Skeletal muscle tissue (tissue), 5 donors: ENCODE measurements at places on chromosomes 11 and 22. TPM values are rescaled to one million over a fixed set of nuclear protein-coding genes. Genes with fewer than 3 reads are reported as not detected.

Gene GDPD4
- not detected for total RNA-seq

Gene OR56A3
- total RNA-seq, result not detected

Gene UBQLN3
- total RNA-seq, result 0.52 TPM

Gene USP2
- total RNA-seq, result 8.9 TPM

Gene OR10A2
- total RNA-seq, result not detected

Gene MRGPRE
- not detected for total RNA-seq

Gene OR51B2
- total RNA-seq, result not detected

Gene SLC22A6
- not detected for total RNA-seq

Gene RBFOX2
- 200 TPM for total RNA-seq

Gene TRIM51
- total RNA-seq, result not detected

Gene MAP6
- 2.1 TPM for total RNA-seq

Gene TEX54
- not detected for total RNA-seq

Gene NRIP3
- 1.0 TPM for total RNA-seq

Gene SUSD2
- 0.52 TPM for total RNA-seq

Gene TUB
- 8.9 TPM for total RNA-seq

Gene TESMIN
- not detected for total RNA-seq

Gene CABP4
- 0.52 TPM for total RNA-seq

Gene PAX6
- not detected for total RNA-seq

Gene LINC01488
- total RNA-seq, result not detected

Gene RAB38
- 1.6 TPM for total RNA-seq

Gene NPAS4
- under 0.01 TPM for total RNA-seq

Gene NAALAD2
- 4.2 TPM for total RNA-seq

Gene PLAAT4
- 6.3 TPM for total RNA-seq

Gene SAA1
- not detected for total RNA-seq

Gene MRGPRX3
- not detected for total RNA-seq

Gene SLC22A9
- not detected for total RNA-seq

Gene OR2AG1
- total RNA-seq, result not detected

Gene WNT11
- total RNA-seq, result 18.3 TPM

Gene MAPK8IP1
- total RNA-seq, result 18.8 TPM

Gene CTSF
- 27.1 TPM for total RNA-seq

Gene MFRP
- total RNA-seq, result not detected

Gene C11orf16
- total RNA-seq, result not detected

Gene BRSK2
- total RNA-seq, result 1.0 TPM

Gene CSNK2A3
- total RNA-seq, result 0.52 TPM

Gene CREB3L1
- total RNA-seq, result 12.5 TPM

Gene PIK3C2A
- 19.3 TPM for total RNA-seq

Gene VPREB3
- total RNA-seq, result not detected
